Hair follicle dermal papilla cell (primary cell): ENCODE measurements at places on chromosomes 16 and 17. TPM values are rescaled to one million over a fixed set of nuclear protein-coding genes. Genes with fewer than 3 reads are reported as not detected.

The KIF18B gene
- 0.49 and 0.81 TPM in 2 replicates for total RNA-seq

The UBE2G1 gene
- 39.0 and 43.8 TPM in 2 replicates for total RNA-seq

The KRT33A gene
- total RNA-seq = not detected in 2 replicates

The NLRC5 gene
- total RNA-seq = 60.2 and 61.2 TPM in 2 replicates

The PIPOX gene
- 2.6 and 3.4 TPM in 2 replicates for total RNA-seq

The PIK3R5 gene
- not detected in 2 replicates for total RNA-seq

The SLC25A11 gene
- 42.9 and 49.8 TPM in 2 replicates for total RNA-seq

The MEFV gene
- 0.12 and 0.16 TPM in 2 replicates for total RNA-seq

The CCR7 gene
- not detected in 2 replicates for total RNA-seq

The ZG16 gene
- not detected in 2 replicates for total RNA-seq

The TSC2 gene
- total RNA-seq = 73.8 and 84.7 TPM in 2 replicates

The FBXW10 gene
- 0.24 and 0.32 TPM in 2 replicates for total RNA-seq

The LPO gene
- not detected in 2 replicates for total RNA-seq

The SEPTIN12 gene
- not detected in 2 replicates for total RNA-seq

The CCL14 gene
- not detected in 2 replicates for total RNA-seq

The SPATA32 gene
- not detected in 2 replicates for total RNA-seq

The CIBAR2 gene
- not detected in 2 replicates for total RNA-seq

The KIF19 gene
- total RNA-seq = not detected in 2 replicates

The SLC7A6OS gene
- 14.8 and 15.3 TPM in 2 replicates for total RNA-seq

The PRR29 gene
- under 0.01 TPM in 1 of 2 replicates, not detected in the other for total RNA-seq

The AANAT gene
- total RNA-seq = not detected in 2 replicates

The PPM1E gene
- 0.49 and 0.97 TPM in 2 replicates for total RNA-seq

The CLEC3A gene
- not detected in 2 replicates for total RNA-seq

The GJD3 gene
- 7.6 and 7.8 TPM in 2 replicates for total RNA-seq

The DOC2A gene
- total RNA-seq = not detected in 2 replicates

The C16orf92 gene
- total RNA-seq = not detected in 2 replicates

The EME1 gene
- 0.32 and 0.85 TPM in 2 replicates for total RNA-seq

The CPNE7 gene
- 3.2 and 5.0 TPM in 2 replicates for total RNA-seq

The CX3CL1 gene
- 0.32 TPM in 1 of 2 replicates, not detected in the other for total RNA-seq
